ENCODE measurements at places on chromosomes 7 and 10.

GRCh38 chr10:107576746-107577145 is 412.2 kb upstream of the SORCS1 start:
- no peak for DNase-seq

DNA sequence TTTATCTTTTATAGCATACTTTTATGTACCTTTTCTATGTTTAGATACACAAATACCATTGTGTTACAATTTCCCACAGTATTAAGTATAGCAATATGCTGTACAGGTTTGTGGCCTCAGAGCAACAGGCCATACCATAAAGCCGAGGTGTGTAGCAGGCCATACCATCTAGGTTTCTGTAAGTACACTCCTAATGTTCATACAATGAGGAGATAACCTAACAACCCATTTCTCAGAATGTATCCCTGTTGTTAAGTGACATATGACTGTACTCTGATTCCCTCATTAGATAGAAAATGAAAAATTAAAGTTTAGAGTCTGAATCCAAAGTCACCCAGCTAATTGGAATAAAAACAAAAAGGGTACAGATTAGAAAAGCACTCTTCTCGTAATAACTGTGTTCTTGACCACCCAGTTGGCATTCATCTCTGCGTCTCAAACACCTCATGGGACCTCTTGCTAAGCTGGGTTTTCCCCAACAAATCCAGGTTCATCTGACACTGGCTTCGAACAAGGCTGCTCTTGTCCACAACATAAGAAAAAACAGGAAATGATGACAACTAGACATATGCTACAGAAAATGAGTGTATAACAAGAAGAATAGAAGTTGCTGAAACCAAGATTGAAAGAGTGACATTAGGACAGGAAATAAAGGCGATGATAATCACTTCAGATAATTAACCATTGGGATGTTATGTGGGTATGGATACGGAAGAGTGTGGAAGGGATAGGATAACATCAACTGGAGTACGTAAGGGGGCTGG is 1.4 kb downstream of the NDUFB8 start:
- DNase-seq, result no peak

DNA sequence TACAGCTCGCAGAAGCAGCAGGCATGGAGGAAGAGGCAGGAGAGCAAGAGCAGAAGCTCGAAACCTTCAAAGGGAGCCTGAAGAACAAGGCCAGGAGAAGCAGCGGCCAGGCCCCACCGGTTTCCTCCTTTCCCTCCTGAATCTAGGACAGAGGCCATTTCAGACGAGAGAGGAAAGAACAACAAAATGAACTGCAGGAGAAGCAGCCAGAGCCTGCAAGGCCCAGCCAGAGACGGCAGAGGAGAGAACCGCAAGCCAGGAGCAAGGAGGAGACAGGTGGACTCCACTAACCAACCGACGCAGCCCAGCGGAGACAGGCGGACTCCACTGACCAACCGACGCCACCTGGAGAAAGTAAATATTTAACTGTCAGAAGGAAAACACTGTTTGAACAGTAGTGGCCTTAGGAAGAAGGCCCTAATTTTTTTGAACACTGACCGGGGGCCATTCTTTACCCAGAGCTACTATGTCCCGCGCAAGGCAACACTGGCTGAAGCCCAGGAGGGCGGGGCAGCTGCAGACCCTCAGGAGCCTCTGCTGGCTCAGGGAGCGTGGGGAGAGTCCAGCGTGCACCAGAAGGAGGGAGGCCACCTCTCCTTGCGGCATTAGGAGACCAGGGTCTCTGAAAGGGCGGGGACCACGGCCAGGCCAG is 559.2 kb downstream of the PTPRN2 start:
- DNase-seq, result no peak

- no peak for DNase-seq
Measured at GRCh38 chr10:1968257-1969033, 231.1 kb upstream of the ADARB2 start.

GRCh38 chr10:129171812-129172211 is 295.2 kb upstream of the MGMT start:
- DNase-seq, result no peak

DNA sequence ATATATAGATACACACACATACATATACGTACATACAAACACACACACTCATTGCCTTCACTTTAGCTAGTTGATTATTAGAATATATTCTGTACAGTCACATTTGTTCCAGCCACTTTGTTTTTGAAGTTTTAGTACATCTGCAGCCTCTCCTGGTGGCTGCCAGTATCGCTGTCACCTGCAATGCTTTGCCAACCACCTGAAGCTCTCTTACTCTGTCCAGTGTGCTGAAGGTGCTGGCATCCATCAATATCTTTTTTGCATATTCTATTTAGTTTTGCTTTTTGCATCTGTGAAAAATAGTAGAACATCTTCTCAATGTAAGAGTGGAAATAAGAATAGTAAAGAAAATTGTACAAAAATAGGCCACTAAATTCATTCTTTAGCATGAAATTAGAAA is 388.6 kb downstream of the EXOC4 start:
- DNase-seq, result no peak

DNA sequence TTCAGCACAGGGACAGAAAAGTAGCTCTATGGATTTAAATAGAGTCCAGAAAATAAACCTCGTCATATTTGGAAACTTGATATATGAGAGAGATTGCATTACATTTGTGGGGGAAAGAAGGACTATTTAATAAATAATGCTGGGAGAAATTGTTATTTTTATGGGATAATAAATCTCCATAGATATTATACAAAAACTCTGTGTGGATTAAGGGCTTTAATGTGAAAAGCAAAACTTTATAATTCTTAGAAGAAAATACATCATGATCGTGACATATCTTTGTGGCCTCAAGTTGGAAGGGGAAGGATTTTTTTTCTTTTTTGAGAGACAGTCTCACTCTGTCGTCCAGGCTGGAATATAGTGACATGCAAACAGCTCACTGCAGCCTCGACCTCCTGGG is 95.0 kb upstream of the LEP start:
- DNase-seq, result no peak

DNA sequence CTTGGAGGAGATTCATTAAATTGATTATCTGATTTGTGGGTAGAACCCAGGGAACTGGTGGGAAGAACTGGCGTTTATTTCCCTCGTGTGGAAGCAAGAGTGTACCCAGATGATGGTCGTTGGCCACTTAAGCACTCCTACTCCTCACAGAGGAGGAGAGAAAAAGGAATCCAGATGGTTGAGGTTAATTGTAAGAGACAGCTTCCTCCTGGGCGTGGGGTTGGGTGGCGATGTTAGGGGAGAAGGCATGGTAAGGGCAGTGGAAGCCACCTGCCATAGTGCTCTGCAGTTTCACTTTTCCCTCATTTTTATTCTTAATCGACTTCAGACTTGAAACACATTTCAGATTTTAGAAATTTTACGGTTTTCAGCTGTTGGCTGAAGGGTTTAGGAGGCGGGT is 104.1 kb downstream of the DOCK1 start:
- DNase-seq, result no peak

DNA sequence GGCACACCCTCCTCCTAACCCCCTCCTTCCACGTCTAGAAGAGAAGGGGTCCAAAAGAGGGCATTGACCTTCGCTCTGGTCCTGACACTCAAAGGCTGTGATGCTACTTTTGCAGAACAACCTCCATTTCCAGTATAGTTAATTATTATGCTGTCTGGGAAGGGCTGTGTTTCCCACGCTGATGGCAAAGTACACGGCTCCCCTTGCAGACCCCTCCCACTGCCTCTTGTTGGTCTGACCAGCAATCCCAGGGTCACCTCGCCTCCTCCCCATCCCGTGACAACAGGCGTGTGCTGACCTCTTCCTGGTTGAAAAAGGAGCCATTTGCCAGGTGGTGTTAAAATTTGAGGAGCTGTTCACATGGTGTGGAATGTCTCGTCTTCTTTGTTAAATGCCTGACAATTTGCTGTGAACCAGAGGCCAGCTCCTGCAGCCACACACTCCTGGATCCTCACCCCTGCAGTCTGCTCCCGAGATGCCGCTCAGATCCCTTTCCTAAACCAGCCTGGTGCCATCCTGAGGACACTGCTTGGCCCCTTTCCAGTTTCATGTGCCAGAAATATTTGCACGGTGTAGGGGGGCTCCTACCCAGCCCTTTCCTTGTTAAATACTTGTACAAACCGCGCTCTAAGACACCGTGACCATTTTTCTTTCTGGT is 321.7 kb downstream of the WDR37 start:
- no peak for DNase-seq

- DNase-seq, result no peak
Measured at GRCh38 chr7:127417346-127417745, 24.8 kb upstream of the ZNF800 start.

DNA sequence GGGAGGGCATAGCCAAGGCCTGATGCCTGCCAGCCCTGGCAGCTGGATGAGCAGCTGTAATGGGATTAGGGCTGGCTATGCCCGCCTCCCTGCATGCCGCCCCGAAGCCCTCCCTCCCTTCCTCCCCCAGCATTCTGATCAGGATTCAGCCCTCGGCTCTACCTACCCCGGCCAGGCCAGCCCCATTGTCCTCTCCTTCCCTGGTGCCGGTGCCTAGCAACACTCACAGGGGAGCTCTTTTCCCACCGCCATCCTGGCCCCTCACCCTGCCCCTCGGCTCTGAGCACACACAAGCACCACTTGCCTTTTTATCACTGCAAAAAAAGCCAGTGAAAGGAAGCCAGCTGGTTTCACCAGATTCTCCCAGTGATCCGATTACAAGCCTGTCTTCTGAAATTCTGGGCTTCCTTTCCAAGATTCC is 9.0 kb upstream of the ADCYAP1R1 start:
- no peak for DNase-seq

GRCh38 chr10:47364366-47364765 is 16.2 kb downstream of the RBP3 start:
- no peak for DNase-seq

DNA sequence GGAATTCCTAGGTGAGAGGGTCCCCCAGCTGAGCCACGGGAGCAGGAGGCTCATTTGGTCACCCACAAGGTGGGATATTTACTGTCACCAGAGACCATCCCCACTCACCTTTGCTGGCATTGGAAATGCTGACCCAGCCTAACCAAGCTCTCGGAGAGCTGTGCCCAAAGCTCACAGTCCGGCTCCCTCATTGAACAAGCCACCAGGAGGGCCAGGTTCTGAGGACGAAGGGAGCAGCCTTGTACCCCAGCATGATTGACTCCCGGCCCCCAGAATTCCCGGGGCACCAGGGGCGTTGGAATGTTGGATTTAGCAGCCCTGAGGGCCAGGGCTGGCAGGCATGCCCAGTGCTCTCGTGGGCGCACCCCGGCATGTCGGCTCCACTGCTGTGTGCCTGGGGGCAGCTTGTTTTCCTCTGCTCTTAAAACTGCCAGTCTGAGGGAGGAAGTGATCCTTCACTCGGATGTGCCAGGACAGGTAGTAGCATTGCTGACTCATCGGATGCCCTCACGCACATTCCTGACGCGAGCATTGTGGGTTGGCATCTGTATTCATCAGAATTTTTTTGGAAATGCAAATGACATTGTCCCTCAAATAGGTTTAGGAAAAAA is 23.3 kb downstream of the CLIP2 start:
- no peak for DNase-seq

DNA sequence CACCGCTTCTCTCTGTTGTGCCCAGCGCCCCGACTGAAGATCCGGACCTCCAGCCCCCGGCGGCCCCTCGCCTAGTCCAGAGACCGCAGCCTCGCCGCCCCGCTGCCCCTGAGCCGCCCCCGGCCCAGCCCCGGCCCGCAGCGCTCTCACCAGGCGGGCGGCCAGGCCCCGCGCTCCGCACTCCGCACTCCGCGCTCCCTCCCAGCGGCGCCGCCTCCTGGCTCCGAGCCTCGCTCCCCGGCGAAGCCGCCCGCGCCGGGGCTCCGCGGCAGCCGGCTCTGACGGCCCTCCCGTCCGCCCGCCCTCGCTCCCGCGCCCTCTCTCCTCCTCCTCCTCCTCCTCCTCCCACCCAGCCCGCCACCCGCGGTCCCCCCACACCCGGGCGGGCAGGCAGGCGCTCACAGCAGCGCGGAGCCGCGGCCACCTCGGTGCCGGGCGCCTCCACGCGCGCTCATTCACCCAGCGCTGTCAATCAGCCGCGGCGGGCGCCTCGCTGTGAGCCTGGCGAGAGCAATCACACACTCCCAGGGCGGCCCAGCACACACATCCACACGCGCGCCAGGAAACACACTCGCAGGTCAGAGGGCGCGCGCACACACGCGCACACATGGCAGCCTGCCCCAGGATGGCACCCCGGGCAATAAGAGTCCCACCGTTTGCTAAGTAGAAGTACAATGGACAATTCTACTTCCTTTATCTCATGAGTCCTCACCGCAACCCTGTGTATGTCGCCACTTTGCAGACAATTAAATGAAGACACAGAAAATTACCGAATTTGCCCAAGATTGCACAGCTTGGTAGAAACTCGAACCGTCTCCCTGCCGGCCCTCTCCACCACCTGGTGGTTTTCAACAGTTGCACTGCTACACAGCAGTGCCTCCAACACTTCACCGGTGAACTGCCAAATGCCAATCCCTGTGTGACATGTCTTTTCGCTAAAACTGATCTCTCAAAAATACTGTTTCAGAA is at the start of gene PRRT4:
Gene PRRT4, minus strand, starts transcription at position 280 of the 969 bp plus-strand sequence.
- DNase-seq, result no peak

DNA sequence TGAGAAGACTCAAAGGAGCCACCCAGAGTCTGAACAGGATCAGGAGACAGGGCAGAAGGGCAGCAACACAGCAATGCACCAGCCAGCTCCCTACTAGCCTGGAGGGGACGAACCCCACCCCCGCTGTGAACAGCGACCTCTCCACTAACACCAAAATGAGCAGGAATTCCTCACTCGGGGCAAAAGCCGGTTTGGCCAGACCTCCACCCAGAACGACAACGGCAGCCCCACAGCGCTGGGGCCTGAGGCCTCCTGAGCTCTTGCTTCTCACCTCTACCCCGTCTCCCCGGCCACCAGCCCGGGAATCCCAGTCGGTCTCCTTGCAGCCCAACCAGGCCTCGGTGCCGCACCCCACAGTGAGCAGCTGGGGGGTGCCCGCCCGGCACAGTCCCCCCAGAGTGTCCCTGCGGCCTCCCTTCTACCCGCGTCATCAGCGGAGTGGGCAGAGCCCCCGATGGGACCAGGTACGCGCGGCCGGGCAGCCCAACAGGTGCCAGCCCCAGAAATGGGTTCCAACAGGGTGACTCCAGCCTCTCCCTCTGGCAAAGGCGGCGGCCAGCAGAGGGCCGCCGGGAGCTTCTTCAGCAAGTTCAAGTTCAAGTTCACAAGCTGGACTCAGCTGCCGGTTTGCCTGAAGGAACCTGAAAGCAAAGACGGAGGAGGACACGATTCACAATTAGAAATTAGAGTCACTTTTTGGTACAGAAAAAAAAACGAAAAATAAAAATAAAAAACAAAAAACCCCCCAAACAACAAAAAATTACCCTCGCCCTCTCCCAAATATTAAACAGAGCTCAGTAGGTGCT is 129.0 kb downstream of the MARCHF5 start:
- no peak for DNase-seq

- DNase-seq, result no peak
Measured at GRCh38 chr7:22563621-22564241, 63.7 kb upstream of the STEAP1B start.

DNA sequence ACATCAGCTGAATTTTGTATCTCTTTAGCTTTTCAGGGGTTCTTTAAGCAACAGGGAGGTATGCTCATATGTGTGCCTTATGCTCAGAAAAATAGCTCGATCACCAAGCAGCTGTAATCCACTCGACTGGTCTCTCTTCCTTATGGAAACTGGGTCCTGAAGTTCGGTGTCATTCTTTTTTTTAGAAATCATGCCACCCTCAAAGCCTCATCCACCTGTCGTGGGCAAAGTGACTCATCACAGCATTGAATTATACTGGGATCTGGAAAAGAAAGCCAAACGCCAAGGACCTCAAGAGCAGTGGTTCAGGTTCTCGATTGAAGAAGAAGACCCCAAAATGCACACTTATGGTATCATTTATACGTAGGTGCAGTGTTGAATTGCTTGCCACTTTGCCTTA is 83.6 kb downstream of the FANK1 start:
- DNase-seq, result no peak
